Liver (tissue), 10 donors: ENCODE measurements at places on chromosomes 6 and 20. TPM values are rescaled to one million over a fixed set of nuclear protein-coding genes. Genes with fewer than 3 reads are reported as not detected.

Gene GPX5
- not detected for polyA plus RNA-seq

DNA sequence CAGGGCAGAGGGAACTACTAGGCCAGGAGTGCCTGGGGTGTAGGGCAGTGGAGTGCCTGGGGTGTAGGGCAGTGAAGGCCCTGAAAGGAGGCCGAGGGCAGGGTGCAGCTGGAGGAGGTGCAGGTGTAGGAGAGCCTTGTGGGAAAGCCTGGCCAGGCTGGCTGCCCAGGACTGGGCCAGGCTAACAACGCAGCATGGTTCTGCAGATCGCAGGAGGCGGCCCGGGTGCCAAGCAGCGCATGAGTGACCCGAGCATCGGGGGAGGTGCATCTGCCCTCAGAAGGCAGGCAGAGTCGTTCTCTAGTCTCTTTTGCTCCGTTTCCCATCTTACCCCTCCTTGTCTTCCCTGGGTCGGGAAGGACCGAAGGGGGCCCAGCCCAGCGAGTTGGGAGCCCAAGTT lies 151.5 kb upstream of the PHACTR3 start:
- no peak overlapping the region for H3K4me3 ChIP-seq
- H3K27me3 ChIP-seq: peaks cover 4% of the 10 kb centered on the region
- no peak overlapping the region for H3K27ac ChIP-seq
- no peak for DNase-seq
- H3K36me3 ChIP-seq: no peaks in the 10 kb centered on the region

Gene SNAP25
- polyA plus RNA-seq: 0.32 TPM

Gene TOP1
- polyA plus RNA-seq: 13.7 TPM

GRCh38 chr6:94570581-94570980 lies 1006.8 kb upstream of the MANEA start:
- no peaks in the 10 kb centered on the region for H3K36me3 ChIP-seq
- no peak for DNase-seq
- H3K27me3 ChIP-seq: no peaks in the 10 kb centered on the region

- no peaks in the 10 kb centered on the region for H3K27me3 ChIP-seq
- H3K36me3 ChIP-seq: no peaks in the 10 kb centered on the region
- H3K4me1 ChIP-seq: no peaks in the 10 kb centered on the region
- no peak overlapping the region for H3K27ac ChIP-seq
Measured at GRCh38 chr6:1892716-1893115, 283.0 kb downstream of the FOXC1 start.

Gene ELOVL4
- 0.07 TPM for polyA plus RNA-seq

GRCh38 chr6:28748192-28748591 lies 175.6 kb downstream of the TRIM27 start:
- H3K4me1 ChIP-seq: no peaks in the 10 kb centered on the region
- no peak overlapping the region for H3K4me3 ChIP-seq

- DNase-seq: no peak
- H3K27me3 ChIP-seq: no peaks in the 10 kb centered on the region
- H3K36me3 ChIP-seq: no peaks in the 10 kb centered on the region
- H3K4me3 ChIP-seq: no peak overlapping the region
- H3K27ac ChIP-seq: no peak overlapping the region
- H3K4me1 ChIP-seq: no peaks in the 10 kb centered on the region
Measured at GRCh38 chr20:17513939-17514338, 17.2 kb downstream of the BFSP1 start.

Gene LY6G6F
- polyA plus RNA-seq: not detected

GRCh38 chr6:63452125-63452524 lies 120.2 kb upstream of the LOC128125822 start:
- DNase-seq: no peak
- peak overlapping the region; percentile 83 for H3K27ac ChIP-seq
- no peaks in the 10 kb centered on the region for H3K36me3 ChIP-seq

Gene HRH3
- not detected for polyA plus RNA-seq

- DNase-seq: no peak
- no peak overlapping the region for H3K27ac ChIP-seq
Measured at GRCh38 chr6:15495375-15495901, 167.4 kb downstream of the DTNBP1 start.

DNA sequence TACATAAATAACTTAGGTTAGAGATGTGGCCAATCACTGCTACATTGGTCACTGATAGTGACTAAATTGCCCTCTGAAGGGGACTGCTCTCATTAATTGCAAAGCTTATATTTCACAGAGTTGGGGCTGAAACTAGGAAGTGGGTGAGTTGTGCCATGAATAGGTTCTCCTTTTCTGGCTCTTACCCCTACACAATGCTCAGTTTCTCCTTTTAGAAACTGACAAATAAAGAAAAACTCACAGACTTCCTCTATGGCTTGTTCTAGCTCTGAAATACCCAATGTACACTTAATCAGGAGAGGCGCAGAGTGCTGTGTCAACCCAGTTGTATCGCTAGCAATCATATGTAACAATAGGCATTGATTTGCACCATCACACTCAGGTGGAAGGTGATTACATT lies 41.2 kb upstream of the PROKR2 start:
- H3K27ac ChIP-seq: no peak overlapping the region
- no peaks in the 10 kb centered on the region for H3K27me3 ChIP-seq
- H3K36me3 ChIP-seq: no peaks in the 10 kb centered on the region
- no peak overlapping the region for H3K4me3 ChIP-seq
- no peak for DNase-seq

DNA sequence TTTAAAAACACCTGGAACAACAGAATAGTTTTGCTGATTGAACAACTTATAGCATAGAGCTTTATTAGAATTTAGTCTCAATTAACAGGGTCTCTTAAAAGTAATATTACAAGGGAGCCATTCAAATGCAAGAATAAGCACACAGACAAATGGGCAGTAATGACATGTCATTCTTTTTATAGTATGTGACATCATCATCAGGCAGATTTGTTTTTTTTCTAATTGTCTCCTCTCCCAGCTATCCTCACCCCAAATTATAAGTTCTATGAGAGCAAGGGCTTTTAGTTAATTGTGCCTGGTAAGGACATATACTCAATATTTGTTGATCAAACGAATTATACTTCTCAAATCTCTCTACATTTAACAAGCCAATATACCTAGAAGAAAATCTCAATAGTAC lies 11.0 kb downstream of the PGM3 start:
- H3K27me3 ChIP-seq: no peaks in the 10 kb centered on the region
- no peaks in the 10 kb centered on the region for H3K4me1 ChIP-seq
- no peak overlapping the region for H3K4me3 ChIP-seq
- peaks cover 8% of the 10 kb centered on the region for H3K36me3 ChIP-seq

Gene PTGIS
- 2.2 TPM for polyA plus RNA-seq

- peaks cover 9% of the 10 kb centered on the region for H3K36me3 ChIP-seq
- DNase-seq: no peak
- H3K27ac ChIP-seq: peak overlapping the region; percentile 52
- no peaks in the 10 kb centered on the region for H3K27me3 ChIP-seq
Measured at GRCh38 chr6:126040826-126041225, 54.5 kb downstream of the TRMT11 start.

- no peak for DNase-seq
- no peaks in the 10 kb centered on the region for H3K36me3 ChIP-seq
- no peaks in the 10 kb centered on the region for H3K4me1 ChIP-seq
- H3K27me3 ChIP-seq: no peaks in the 10 kb centered on the region
- no peak overlapping the region for H3K4me3 ChIP-seq
Measured at GRCh38 chr6:40456390-40457013, 130.7 kb downstream of the LRFN2 start.

GRCh38 chr6:64113704-64114103 lies 478.1 kb downstream of the PHF3 start:
- no peaks in the 10 kb centered on the region for H3K27me3 ChIP-seq
- no peaks in the 10 kb centered on the region for H3K36me3 ChIP-seq
- no peak for DNase-seq
- no peaks in the 10 kb centered on the region for H3K4me1 ChIP-seq
- no peak overlapping the region for H3K4me3 ChIP-seq
- no peak overlapping the region for H3K27ac ChIP-seq

- no peaks in the 10 kb centered on the region for H3K27me3 ChIP-seq
- H3K4me1 ChIP-seq: no peaks in the 10 kb centered on the region
- no peak overlapping the region for H3K4me3 ChIP-seq
- no peak for DNase-seq
- no peaks in the 10 kb centered on the region for H3K36me3 ChIP-seq
Measured at GRCh38 chr6:140779341-140779740, 1353.4 kb upstream of the GJE1 start.

DNA sequence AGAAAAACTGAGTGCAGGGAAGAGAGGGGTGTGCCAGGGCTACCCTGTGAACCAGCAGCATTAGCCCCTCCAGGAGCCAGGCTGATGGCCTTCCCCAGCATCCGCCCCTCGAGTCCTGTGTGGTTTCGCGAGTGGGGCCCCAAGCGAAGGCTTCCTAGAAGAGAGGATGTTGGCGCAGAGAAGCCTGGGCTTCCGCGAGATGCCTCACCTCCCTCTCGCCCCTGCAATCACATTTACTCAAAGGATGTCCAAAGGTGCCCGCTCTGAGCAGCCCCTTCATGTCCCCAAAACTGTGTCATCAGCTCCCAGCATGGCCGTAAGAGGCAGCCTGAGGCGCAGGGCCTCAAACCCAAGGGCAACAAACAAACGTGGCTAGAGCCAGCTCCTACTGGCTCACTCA lies 111.7 kb downstream of the PREX1 start:
- no peaks in the 10 kb centered on the region for H3K27me3 ChIP-seq
- no peak overlapping the region for H3K27ac ChIP-seq
- no peak for DNase-seq
- H3K4me3 ChIP-seq: no peak overlapping the region
- H3K4me1 ChIP-seq: no peaks in the 10 kb centered on the region

- no peaks in the 10 kb centered on the region for H3K4me1 ChIP-seq
- H3K27me3 ChIP-seq: no peaks in the 10 kb centered on the region
- H3K36me3 ChIP-seq: no peaks in the 10 kb centered on the region
- H3K27ac ChIP-seq: no peak overlapping the region
- no peak for DNase-seq
Measured at GRCh38 chr20:2741463-2741862, 48.9 kb downstream of the EBF4 start.

Gene C20orf141
- polyA plus RNA-seq: not detected

DNA sequence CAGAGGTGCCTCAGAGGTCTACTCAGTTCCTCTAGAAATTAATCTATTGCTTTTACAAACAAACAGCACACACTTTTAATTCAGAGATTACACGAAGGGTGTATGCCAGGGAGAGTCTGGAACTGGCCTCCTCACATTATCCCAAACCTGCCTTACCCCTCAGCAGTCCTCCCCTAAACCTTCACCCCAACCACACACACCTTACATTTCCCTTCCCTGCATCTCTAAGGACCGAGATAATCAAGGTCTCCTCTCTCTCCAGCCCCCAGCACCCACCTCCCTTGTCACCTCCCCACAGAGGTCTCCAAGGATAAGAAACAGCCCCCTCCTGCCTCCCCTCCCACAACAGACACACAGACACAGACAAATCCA lies 6.1 kb downstream of the HLA-DRB1 start:
- DNase-seq: no peak
- no peak overlapping the region for H3K27ac ChIP-seq
- no peaks in the 10 kb centered on the region for H3K27me3 ChIP-seq
- no peak overlapping the region for H3K4me3 ChIP-seq
- H3K4me1 ChIP-seq: no peaks in the 10 kb centered on the region

- no peaks in the 10 kb centered on the region for H3K36me3 ChIP-seq
- no peaks in the 10 kb centered on the region for H3K4me1 ChIP-seq
- DNase-seq: no peak
Measured at GRCh38 chr20:58923117-58923712, 57.8 kb upstream of the NELFCD start.

DNA sequence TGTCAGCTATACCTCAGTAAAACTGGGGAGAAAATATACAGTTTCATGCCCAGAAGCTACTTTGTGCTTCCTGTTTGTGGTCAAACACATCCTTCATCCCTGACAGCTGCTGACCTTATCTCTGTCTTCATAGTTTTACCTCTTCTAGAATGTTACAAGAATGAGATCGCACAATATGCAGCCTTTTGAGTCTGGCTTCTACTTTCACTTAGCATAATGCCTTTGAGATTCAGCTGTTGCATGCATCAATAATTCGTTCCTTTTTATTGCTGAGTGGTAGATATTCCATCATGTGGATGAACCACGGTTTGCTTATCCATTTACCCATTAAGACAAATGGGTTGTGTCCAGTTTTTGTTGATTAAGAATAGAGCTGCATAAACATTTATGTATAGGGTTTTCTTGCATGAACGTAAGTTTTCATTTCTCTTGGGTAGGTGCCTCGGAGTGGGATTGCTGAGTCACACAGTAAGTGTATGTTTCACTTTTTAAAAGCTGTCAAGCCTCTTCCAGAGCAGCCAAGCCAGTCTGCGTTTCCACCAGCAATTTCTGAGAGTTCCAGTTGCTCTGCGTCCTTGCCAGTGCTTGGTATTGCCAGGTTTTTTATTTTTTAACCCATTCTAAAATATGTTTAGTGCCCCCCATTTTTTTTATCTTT lies 86.6 kb upstream of the PAX1 start:
- no peaks in the 10 kb centered on the region for H3K36me3 ChIP-seq
- no peak overlapping the region for H3K27ac ChIP-seq
- H3K27me3 ChIP-seq: no peaks in the 10 kb centered on the region
- H3K4me1 ChIP-seq: no peaks in the 10 kb centered on the region
- H3K4me3 ChIP-seq: no peak overlapping the region

Gene RRBP1
- 75.4 TPM for polyA plus RNA-seq

GRCh38 chr20:20547221-20547875 lies 165.1 kb downstream of the RALGAPA2 start:
- DNase-seq: no peak
- H3K27ac ChIP-seq: no peak overlapping the region

Gene CST2
- not detected for polyA plus RNA-seq

DNA sequence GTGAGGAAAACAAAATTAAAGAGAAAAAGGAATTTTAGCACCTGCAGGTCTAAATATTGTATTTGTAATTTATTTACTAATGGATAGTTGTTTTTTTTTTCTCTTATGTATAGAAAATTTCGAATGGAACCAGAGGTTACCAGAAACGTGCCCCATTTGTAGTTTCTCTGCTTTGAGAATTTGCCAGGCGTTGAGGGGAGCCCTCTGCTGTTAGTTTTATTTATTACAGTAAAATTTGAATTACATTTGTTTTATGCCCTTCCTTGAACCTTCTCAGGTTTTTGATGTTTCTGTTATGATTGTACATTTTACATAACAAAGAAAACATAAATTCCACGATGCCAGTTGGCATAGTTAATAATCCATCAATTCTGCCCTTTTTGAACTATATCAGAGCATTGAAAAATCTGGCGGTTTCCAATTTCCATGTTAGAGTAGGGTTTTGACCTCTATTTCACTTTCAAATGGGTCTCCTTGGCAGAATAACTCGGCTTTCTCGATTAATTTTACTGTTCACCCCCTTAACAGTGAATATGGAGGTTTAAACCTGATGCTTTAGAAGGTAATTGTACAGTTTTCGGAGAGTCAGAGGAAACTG lies 35.1 kb upstream of the RFPL4B start:
- no peak for DNase-seq
- H3K36me3 ChIP-seq: no peaks in the 10 kb centered on the region
- no peak overlapping the region for H3K27ac ChIP-seq
- no peak overlapping the region for H3K4me3 ChIP-seq

GRCh38 chr6:114301596-114302219 lies 41.1 kb downstream of the HS3ST5 start:
- H3K4me1 ChIP-seq: peaks cover 2% of the 10 kb centered on the region
- DNase-seq: no peak
- H3K27ac ChIP-seq: no peak overlapping the region
- no peak overlapping the region for H3K4me3 ChIP-seq
- no peaks in the 10 kb centered on the region for H3K36me3 ChIP-seq

Gene SNRNP48
- polyA plus RNA-seq: 5.0 TPM
